Type B pancreatic cell (in vitro differentiated cells): ENCODE measurements at places on chromosomes 7 and 10. TPM values are rescaled to one million over a fixed set of nuclear protein-coding genes. Genes with fewer than 3 reads are reported as not detected.
A peak's percentile ranks its signal among the peaks of the same experiment; 100 is the strongest.

GRCh38 chr7:22480523-22481075, 19.4 kb downstream of the STEAP1B start:
- H3K27ac ChIP-seq = no peak overlapping the region
- no peak overlapping the region for H3K4me3 ChIP-seq
- H3K27me3 ChIP-seq = no peaks in the 10 kb centered on the region
- H3K36me3 ChIP-seq = no peaks in the 10 kb centered on the region
- peaks cover 20% of the 10 kb centered on the region for H3K4me1 ChIP-seq
- DNase-seq = no peak

DNA sequence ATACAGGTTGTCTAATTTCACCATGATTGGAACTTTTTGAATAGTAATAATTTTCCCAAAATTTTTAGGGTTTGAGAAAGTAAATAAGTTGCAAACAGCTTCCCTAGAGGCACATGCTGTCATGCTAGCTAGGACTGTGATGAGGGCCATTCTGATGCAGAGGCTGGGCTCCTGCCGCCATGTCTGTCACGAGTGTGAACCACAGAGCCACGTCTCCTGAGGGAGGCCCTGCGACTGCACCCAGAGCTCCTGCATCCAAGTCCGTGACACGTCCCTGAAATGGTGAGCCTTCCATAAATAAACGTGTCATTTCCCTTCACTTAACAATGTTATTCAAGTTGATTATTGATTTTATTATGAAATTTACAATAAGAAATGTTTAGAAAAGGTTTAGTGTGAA, 40.0 kb downstream of the C10orf120 start:
- H3K27ac ChIP-seq = no peak overlapping the region
- H3K4me3 ChIP-seq = no peak overlapping the region
- no peaks in the 10 kb centered on the region for H3K4me1 ChIP-seq
- H3K36me3 ChIP-seq = no peaks in the 10 kb centered on the region

Gene CCL24
- total RNA-seq = not detected in 2 replicates

DNA sequence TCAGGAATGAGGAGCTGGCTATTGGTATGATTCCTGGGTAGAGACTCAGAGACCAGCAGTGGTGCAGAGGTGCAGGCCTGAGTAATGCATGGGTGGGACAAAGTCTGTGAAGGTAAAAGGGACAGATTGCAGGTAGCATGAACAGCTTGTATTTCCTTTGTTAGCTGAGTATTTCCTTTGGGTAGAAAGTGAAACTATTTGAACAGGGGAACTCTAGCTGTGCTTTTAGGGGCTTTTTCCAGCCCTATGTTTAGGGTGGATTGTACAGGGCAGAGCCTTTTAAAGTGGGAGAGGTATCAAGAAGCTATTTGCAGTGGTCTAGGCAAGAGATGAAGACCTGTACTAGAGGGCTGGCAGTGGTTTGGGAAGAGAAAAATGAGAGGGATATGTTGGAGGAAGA, 739.9 kb downstream of the REEP3 start:
- H3K27ac ChIP-seq = no peak overlapping the region
- no peaks in the 10 kb centered on the region for H3K36me3 ChIP-seq
- H3K4me3 ChIP-seq = no peak overlapping the region
- H3K4me1 ChIP-seq = no peaks in the 10 kb centered on the region
- H3K27me3 ChIP-seq = peaks cover 4% of the 10 kb centered on the region

Gene MYH16
- not detected in 2 replicates for total RNA-seq

Gene FAM25A
- total RNA-seq = not detected in 2 replicates

GRCh38 chr10:30176776-30177533, 117.6 kb upstream of the JCAD start:
- no peaks in the 10 kb centered on the region for H3K36me3 ChIP-seq
- H3K4me3 ChIP-seq = no peak overlapping the region

GRCh38 chr7:28423918-28424514, 11.7 kb downstream of the CREB5 start:
- H3K27me3 ChIP-seq = peaks cover 25% of the 10 kb centered on the region
- no peak overlapping the region for H3K27ac ChIP-seq
- no peak for DNase-seq
- H3K36me3 ChIP-seq = peaks cover 10% of the 10 kb centered on the region
- no peak overlapping the region for H3K4me3 ChIP-seq

Gene GPR15LG
- total RNA-seq = 0.70 and 0.98 TPM in 2 replicates

DNA sequence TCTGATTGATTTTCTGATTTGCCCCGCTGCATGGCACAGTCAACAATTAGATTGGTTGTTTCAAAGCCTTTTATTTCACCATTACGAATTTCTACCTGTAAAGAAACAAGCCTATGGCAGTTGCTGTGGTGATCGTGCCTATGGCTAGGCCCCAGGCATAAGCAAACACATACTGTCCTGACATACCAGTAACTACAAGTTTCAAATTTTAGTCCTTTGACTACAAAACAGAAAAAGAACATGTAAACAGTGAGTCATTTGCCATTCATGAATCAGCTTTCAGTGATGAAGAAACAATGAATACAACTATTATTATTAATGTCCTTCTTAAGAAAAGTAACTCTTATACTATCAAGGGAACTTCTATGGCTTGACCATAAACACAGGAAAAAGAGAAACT, 168.0 kb upstream of the LRRN3 start:
- no peak overlapping the region for H3K27ac ChIP-seq
- no peak overlapping the region for H3K4me3 ChIP-seq
- H3K27me3 ChIP-seq = no peaks in the 10 kb centered on the region
- peaks cover 6% of the 10 kb centered on the region for H3K4me1 ChIP-seq
- no peaks in the 10 kb centered on the region for H3K36me3 ChIP-seq

GRCh38 chr7:75045881-75046280, 27.7 kb downstream of the RCC1L start:
- no peak overlapping the region for H3K4me3 ChIP-seq
- H3K4me1 ChIP-seq = peaks cover 8% of the 10 kb centered on the region
- H3K27ac ChIP-seq = peak overlapping the region; percentile 59
- peaks cover 10% of the 10 kb centered on the region for H3K36me3 ChIP-seq
- H3K27me3 ChIP-seq = no peaks in the 10 kb centered on the region

Gene ECD
- 26.5 and 27.9 TPM in 2 replicates for total RNA-seq

GRCh38 chr7:1665549-1666316, 4.3 kb upstream of the ELFN1 start:
- DNase-seq = no peak
- H3K4me3 ChIP-seq = no peak overlapping the region
- H3K4me1 ChIP-seq = peaks cover 5% of the 10 kb centered on the region
- no peaks in the 10 kb centered on the region for H3K36me3 ChIP-seq

GRCh38 chr10:124075231-124075955, 18.0 kb downstream of the CHST15 start:
- peaks cover 4% of the 10 kb centered on the region for H3K36me3 ChIP-seq
- H3K4me3 ChIP-seq = peak overlapping the region; percentile 57
- H3K4me1 ChIP-seq = peaks cover 37% of the 10 kb centered on the region
- peak overlapping the region; percentile 21 for H3K27ac ChIP-seq
- peaks cover 5% of the 10 kb centered on the region for H3K27me3 ChIP-seq
- DNase-seq = no peak

Gene RBM33
- 60.2 and 67.2 TPM in 2 replicates for total RNA-seq

GRCh38 chr7:1915326-1915725, 245.2 kb downstream of the ELFN1 start:
- H3K27me3 ChIP-seq = no peaks in the 10 kb centered on the region
- no peak for DNase-seq
- H3K4me3 ChIP-seq = no peak overlapping the region
- H3K36me3 ChIP-seq = no peaks in the 10 kb centered on the region
- no peak overlapping the region for H3K27ac ChIP-seq

- no peaks in the 10 kb centered on the region for H3K4me1 ChIP-seq
- no peak for DNase-seq
These were observed 50.7 kb downstream of the PPP1R3C start for GRCh38 chr10:91582153-91582554.

DNA sequence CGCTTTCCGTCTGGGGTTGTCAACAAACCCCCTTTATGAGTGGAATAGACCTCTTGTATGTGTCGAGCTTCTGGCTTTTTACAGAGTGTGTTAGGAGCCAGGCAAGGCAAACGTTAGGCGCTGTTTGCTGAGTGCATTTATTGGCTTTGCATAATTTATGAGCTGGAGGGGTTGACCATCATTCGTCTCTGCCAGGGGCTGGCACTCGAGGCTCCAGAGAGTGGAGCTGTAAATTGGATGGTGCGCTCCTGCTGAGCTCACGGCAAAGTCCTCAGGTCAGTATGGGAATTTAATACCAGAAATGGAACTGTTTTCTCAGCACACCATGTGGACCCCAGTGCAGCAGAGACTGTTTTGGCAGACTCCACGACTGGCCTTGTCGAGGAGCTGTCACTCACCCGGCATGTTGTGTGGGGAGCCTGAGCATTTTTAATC, 699.4 kb upstream of the GALNT17 start:
- no peak overlapping the region for H3K27ac ChIP-seq
- H3K27me3 ChIP-seq = no peaks in the 10 kb centered on the region
- peaks cover 7% of the 10 kb centered on the region for H3K4me1 ChIP-seq
- H3K36me3 ChIP-seq = peaks cover 4% of the 10 kb centered on the region

GRCh38 chr7:130951303-130951975, 217.4 kb upstream of the KLF14 start:
- no peak for DNase-seq
- no peaks in the 10 kb centered on the region for H3K36me3 ChIP-seq
- peaks cover 5% of the 10 kb centered on the region for H3K4me1 ChIP-seq
- H3K4me3 ChIP-seq = no peak overlapping the region
- no peak overlapping the region for H3K27ac ChIP-seq

Gene AGAP9
- 8.4 and 14.2 TPM in 2 replicates for total RNA-seq

Gene EPHB6
- 8.4 and 8.8 TPM in 2 replicates for total RNA-seq

Gene PPP1R9A
- 21.3 and 24.0 TPM in 2 replicates for total RNA-seq

Gene CYP2C19
- 3.7 and 6.8 TPM in 2 replicates for total RNA-seq

GRCh38 chr10:59648711-59649201, 60.9 kb downstream of the SLC16A9 start:
- H3K27me3 ChIP-seq = no peaks in the 10 kb centered on the region
- H3K27ac ChIP-seq = no peak overlapping the region
- H3K36me3 ChIP-seq = peaks cover 3% of the 10 kb centered on the region
- peaks cover 4% of the 10 kb centered on the region for H3K4me1 ChIP-seq
- no peak for DNase-seq
- H3K4me3 ChIP-seq = no peak overlapping the region

GRCh38 chr7:102061981-102062390, 224.7 kb upstream of the SH2B2 start:
- peak overlapping the region; percentile 67 for H3K27ac ChIP-seq
- no peak for DNase-seq
- no peak overlapping the region for H3K4me3 ChIP-seq
- no peaks in the 10 kb centered on the region for H3K27me3 ChIP-seq

GRCh38 chr7:794671-795329, 37.5 kb upstream of the SUN1 start:
- no peak for DNase-seq
- no peaks in the 10 kb centered on the region for H3K27me3 ChIP-seq
- no peak overlapping the region for H3K4me3 ChIP-seq

- no peak for DNase-seq
- peak overlapping the region; percentile 2 for H3K4me3 ChIP-seq
- H3K27me3 ChIP-seq = no peaks in the 10 kb centered on the region
- H3K36me3 ChIP-seq = no peaks in the 10 kb centered on the region
These were observed 231.4 kb downstream of the CREB5 start for GRCh38 chr7:28643584-28644340.

- H3K27ac ChIP-seq = no peak overlapping the region
- no peaks in the 10 kb centered on the region for H3K36me3 ChIP-seq
- no peak for DNase-seq
These were observed 132.1 kb downstream of the INHBA start for GRCh38 chr7:41570766-41571165.

Gene SFTPA1
- 0.22 and 5.9 TPM in 2 replicates for total RNA-seq

GRCh38 chr7:11689096-11689495, 142.9 kb downstream of the THSD7A start:
- no peaks in the 10 kb centered on the region for H3K4me1 ChIP-seq
- no peaks in the 10 kb centered on the region for H3K27me3 ChIP-seq
- peaks cover 2% of the 10 kb centered on the region for H3K36me3 ChIP-seq
- H3K27ac ChIP-seq = no peak overlapping the region
- no peak overlapping the region for H3K4me3 ChIP-seq
- DNase-seq = no peak

- peak overlapping the region; percentile 77 for H3K27ac ChIP-seq
- H3K4me3 ChIP-seq = peak overlapping the region; percentile 91
- H3K36me3 ChIP-seq = no peaks in the 10 kb centered on the region
- no peak for DNase-seq
- peaks cover 16% of the 10 kb centered on the region for H3K4me1 ChIP-seq
These were observed 1.0 kb downstream of the BEND7 start for GRCh38 chr10:13527864-13528122.

GRCh38 chr7:133331861-133332260, 79.0 kb downstream of the EXOC4 start:
- H3K4me3 ChIP-seq = no peak overlapping the region
- no peaks in the 10 kb centered on the region for H3K27me3 ChIP-seq
- DNase-seq = no peak
- H3K27ac ChIP-seq = no peak overlapping the region

GRCh38 chr7:54769203-54769602, 10.2 kb upstream of the SEC61G start:
- no peak overlapping the region for H3K27ac ChIP-seq
- H3K36me3 ChIP-seq = no peaks in the 10 kb centered on the region
- H3K4me1 ChIP-seq = peaks cover 6% of the 10 kb centered on the region
- peaks cover 28% of the 10 kb centered on the region for H3K27me3 ChIP-seq
- DNase-seq = no peak
- H3K4me3 ChIP-seq = no peak overlapping the region

- no peak overlapping the region for H3K27ac ChIP-seq
- H3K4me1 ChIP-seq = no peaks in the 10 kb centered on the region
- no peak overlapping the region for H3K4me3 ChIP-seq
- H3K36me3 ChIP-seq = peaks cover 8% of the 10 kb centered on the region
- H3K27me3 ChIP-seq = no peaks in the 10 kb centered on the region
These were observed 50.2 kb downstream of the MTURN start for GRCh38 chr7:30184791-30185487.

GRCh38 chr7:16822029-16822428, 17.2 kb upstream of the AGR2 start:
- H3K27me3 ChIP-seq = no peaks in the 10 kb centered on the region
- H3K4me3 ChIP-seq = no peak overlapping the region
- H3K36me3 ChIP-seq = no peaks in the 10 kb centered on the region
- DNase-seq = no peak
- peaks cover 14% of the 10 kb centered on the region for H3K4me1 ChIP-seq

DNA sequence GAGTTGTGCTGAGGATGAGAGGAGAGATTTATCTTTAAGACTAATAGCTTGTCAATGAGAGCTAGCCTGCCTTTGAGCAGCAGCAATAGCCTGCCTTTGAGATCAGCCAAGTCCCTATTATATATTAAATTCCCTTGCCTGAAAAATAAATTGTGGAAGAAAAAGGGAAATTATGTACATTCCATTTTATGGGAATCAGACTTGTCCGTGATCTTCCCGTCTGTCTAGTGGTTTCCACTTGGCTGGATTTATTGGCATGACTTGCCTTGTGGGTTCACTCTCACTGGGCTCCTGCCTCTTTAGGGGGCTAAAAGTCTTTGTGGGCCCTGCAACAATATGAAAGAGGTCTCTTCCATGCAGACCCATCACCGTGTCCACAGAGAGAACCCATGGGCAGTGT, 171.7 kb upstream of the FRMD4A start:
- H3K27me3 ChIP-seq = peaks cover 4% of the 10 kb centered on the region
- no peak for DNase-seq

Gene FRAT1
- 4.7 and 6.1 TPM in 2 replicates for total RNA-seq

GRCh38 chr10:74179111-74179710, 28.2 kb downstream of the ADK start:
- H3K36me3 ChIP-seq = peaks cover 3% of the 10 kb centered on the region
- H3K27me3 ChIP-seq = no peaks in the 10 kb centered on the region

GRCh38 chr10:13360587-13360986, 12.5 kb upstream of the SEPHS1 start:
- H3K27me3 ChIP-seq = peaks cover 3% of the 10 kb centered on the region
- no peak for DNase-seq
- peaks cover 7% of the 10 kb centered on the region for H3K4me1 ChIP-seq
- H3K27ac ChIP-seq = no peak overlapping the region
- no peaks in the 10 kb centered on the region for H3K36me3 ChIP-seq
